ENCODE measurements at places on chromosomes 6 and 20.
A peak's percentile ranks its signal among the peaks of the same experiment; 100 is the strongest.

GRCh38 chr6:167571550-167571949 is 246.7 kb downstream of the TTLL2 start:
- DNase-seq = no peak

DNA sequence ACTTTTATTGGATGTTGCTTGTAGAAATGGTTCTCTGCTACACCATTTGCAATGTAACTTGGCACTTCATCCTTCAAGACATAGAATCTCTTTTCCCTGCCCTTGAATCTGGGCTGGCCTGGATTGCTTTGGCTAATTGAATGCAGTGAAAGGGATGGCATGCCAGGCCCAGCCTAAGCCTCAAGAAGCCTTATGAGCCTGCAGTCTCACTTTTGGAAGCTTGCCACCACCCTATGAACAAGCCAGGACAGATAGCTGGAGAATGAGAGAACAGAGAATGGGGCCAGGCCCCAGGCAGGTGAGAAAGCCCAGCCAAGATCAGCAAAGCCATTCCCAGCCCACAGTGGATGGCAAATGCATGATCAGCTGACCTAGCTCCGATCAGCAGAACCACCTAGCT is 350.7 kb upstream of the RNF24 start:
- DNase-seq = peak; percentile 53

DNA sequence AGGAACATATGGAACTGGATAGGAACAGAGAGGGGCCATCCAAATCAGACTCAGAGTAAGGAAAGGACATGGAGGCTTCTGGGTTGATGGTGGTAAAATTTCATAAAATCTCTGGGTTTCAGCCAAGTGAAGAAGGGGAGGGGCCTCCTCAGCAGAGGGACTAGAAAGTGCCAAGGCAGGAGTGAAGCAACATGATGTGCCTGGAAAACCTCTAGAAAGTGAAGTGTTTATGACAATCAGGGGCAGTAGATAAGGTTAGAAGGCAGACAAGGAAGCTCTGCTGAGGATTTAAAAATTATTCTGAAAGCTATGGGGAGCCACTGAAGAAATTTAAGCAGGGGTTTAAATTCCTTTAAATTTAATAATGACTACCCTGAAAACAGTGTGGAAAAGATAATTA is 126.0 kb upstream of the TENT5A start:
- DNase-seq = no peak

- DNase-seq = no peak
These were observed 119.5 kb downstream of the PLEKHG1 start for GRCh38 chr6:150719099-150719766.

GRCh38 chr6:56714273-56714672 is 71.6 kb upstream of the DST start:
- DNase-seq = peak; percentile 66

DNA sequence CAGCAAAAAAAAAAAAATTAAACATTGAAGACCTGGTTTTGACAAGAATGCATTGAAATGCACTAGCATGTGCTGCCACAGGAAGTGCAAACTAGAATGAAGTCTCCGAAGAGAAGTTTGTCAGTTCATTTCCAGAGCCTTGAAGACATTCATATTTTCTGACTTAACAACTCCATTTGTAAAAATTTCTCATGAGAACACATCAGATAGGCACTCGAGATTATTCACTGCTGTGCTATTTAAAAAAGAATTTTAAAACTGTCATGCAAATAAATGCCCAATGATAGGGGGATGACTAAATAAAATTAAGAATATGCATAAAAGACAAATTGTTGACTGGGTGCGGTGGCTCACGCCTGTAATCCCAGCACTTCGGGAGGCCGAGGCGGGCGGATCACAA is 394.6 kb upstream of the JARID2 start:
- no peak for DNase-seq

GRCh38 chr6:141248021-141248799 is 884.5 kb upstream of the GJE1 start:
- no peak for DNase-seq

GRCh38 chr20:26135325-26136110 is 438.9 kb upstream of the ZNF337 start:
- DNase-seq = no peak

- no peak for DNase-seq
These were observed 199.6 kb downstream of the GMPR start for GRCh38 chr6:16437984-16438383.

DNA sequence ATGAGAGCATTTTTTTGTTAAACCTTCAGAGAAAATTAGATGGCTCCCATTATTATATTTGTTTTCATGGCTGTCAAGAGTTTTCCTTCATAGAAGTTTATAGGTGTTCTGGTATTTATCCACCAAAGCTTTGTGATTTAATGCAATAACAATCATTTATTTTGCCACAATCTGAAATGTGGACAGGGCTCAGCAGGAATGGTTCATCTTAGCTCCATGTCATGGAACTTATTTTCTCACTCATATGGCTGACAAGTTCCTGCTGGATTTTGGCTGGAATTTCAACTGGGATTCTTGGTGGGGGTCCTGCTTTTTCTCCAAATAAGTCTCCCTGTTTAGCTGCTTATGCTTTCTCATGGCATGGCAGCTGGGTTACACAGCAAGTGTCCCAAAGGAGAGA is 876.7 kb downstream of the QKI start:
- DNase-seq = no peak

- no peak for DNase-seq
These were observed 74.2 kb upstream of the RIN2 start for GRCh38 chr20:19683822-19684221.

DNA sequence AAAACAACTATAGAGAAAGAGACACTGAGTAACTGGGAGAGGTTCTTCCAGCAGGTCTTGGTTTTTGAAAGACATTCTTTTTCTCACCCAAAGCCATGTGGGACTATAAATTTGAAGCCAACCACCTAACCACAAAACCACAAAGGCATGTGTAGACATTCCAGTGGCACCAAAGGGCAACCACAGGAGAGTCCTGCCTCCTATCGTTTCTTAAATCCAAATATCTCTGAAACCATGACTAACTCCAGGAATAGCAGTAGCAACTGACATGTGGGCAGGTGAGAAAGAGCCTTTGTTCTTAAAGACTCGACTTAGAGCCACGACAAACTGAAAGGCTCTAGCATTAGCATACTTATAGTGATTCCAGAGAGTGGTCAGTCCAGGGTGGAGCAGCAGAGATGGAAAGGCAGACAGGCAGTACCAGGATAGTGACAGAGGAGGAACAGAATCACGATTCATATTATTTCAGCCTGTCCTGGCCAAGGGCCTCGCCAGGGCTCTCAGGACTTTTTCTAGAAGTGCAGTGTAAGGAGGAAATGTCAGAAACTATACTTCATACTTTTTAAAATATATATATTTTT is 9.4 kb upstream of the COL9A1 start:
- DNase-seq = peak; percentile 96

GRCh38 chr6:139376604-139377218 is 2.3 kb upstream of the CITED2 start:
- peak; percentile 91 for DNase-seq

- DNase-seq = no peak
These were observed 1.3 kb downstream of the SMIM13 start for GRCh38 chr6:11094941-11095340.

- no peak for DNase-seq
These were observed 191.2 kb downstream of the MANEA start for GRCh38 chr6:95768539-95768938.

DNA sequence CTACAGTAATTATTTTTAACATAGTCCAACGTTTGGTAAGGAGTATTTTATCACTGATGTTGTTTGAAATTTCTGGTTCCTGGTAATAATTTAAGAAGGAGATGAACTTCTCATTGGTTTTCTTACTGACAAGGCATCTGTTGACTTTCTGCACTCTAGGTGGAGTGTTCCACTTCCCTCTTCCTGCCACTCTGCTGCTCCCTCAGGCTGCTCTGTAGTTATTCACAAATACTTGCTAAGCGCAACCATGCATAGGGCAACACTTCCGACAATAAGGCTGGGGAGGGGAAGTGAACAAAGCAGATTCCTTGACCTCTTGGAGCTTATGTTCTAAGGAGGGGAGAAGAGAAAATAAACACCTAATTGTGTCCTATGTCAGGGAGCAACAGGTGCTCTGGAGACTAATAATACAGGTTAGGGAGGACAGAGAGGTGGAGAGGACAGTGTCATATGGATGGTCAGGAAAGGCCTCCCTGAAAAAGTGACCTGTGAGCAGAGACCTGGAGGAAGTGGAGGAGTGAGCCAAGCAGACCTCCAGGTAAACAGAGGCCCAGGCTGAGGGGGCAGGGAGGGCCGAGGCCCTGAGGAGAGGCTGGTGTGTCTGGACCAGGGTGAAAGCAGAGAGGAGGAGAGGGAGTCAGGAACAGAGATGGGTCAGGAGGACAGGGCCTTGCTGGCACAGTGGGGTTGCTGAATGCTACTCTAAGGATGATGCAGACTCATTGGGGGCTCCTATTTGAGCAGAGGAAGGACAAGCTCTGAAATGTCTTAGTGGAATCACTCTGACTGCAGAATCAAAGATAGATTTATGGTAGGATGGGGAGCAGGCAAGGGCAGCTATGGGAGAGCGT is 134.8 kb upstream of the SLC24A3 start:
- no peak for DNase-seq

GRCh38 chr6:31498748-31499147 is 803 bp downstream of the MICB start:
- DNase-seq = no peak

DNA sequence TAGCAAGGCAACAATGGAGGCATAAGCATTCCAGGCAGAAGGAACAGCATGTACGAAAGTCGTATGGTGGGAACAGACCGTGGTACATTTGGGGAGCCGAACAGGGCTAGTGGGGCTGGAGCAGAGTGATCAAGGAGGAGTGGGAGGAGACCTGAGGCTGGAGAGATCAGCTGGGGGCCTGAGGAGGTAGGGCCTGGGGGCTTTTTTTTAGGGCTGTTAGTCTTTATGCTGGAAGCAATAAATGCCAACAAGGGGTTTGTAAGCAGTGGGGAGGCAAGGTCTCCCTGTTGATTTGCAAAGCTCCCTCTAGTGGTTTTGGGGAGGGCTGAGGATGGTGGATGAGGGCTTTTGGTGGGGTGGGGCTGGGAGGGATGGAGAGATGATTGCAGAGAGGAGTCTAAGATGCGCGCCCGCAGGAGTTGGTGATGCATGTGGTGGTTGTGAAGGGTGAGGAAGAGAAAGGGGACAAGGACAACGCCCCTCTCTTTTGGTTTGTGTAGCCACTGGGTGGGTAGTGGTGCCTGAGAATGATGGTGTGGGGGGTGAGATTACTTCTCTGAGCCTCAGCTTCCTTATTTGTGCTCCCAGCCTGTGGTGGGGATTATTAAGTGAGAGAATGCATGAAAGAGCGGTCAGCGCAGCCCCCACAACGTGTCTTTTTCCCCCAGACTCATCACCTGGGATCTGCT is 74.1 kb upstream of the TOX2 start:
- DNase-seq = peak; percentile 67

DNA sequence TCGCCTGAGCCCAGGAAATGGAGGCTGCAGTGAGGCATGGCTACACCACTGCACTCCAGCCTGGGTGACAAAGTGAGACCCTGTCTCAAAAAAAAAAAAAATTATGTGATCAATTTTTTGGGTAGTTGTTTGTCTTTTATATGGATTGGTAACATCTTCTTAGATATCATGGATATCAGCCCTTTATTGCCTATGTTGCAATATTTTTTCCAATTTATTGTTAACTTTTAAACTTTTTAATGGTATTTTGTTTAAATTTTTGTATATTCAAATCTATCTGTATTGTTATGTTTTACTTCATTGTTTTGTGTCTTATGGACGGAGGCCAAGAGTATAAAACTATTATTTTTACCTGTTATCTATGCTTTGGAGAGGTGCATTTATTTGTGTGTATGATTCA is 32.4 kb upstream of the LTV1 start:
- DNase-seq = no peak

- DNase-seq = no peak
These were observed 63.5 kb upstream of the DEFB112 start for GRCh38 chr6:50112981-50113857.

DNA sequence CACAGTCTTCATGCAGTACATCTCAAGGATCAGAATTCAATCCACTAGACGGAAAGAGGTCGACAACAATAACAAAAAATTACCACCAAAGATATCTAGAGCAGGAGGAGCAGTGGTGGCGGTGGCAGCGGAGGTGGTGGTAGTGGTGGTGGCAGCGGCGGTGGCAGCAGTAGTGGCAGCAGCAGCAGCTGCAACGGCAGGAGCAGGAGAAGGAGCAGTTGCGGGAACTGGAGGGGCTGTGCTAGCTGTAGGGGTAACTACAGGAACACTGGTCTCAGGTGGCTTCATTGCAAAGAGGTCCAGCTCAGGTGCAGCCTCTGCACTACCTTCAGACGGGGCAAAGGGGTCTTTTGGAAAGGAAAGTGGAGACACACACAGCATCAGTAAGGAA is 81.1 kb downstream of the PRSS35 start:
- no peak for DNase-seq

Measured in M059J (cell line).